ENCODE measurements at places on chromosomes 12 and 14.

- DNase-seq: no peak
These were observed 117.2 kb downstream of the TMX1 start for GRCh38 chr14:51357250-51357649.

GRCh38 chr14:22653012-22653621, 9.0 kb upstream of the OR6J1 start:
- peak; percentile 68 for DNase-seq

- peak; percentile 37 for DNase-seq
These were observed 78.7 kb downstream of the TXNDC16 start for GRCh38 chr14:52473557-52473956.

GRCh38 chr12:57456145-57456700, 1.1 kb downstream of the INHBE start:
- DNase-seq: peak; percentile 59

DNA sequence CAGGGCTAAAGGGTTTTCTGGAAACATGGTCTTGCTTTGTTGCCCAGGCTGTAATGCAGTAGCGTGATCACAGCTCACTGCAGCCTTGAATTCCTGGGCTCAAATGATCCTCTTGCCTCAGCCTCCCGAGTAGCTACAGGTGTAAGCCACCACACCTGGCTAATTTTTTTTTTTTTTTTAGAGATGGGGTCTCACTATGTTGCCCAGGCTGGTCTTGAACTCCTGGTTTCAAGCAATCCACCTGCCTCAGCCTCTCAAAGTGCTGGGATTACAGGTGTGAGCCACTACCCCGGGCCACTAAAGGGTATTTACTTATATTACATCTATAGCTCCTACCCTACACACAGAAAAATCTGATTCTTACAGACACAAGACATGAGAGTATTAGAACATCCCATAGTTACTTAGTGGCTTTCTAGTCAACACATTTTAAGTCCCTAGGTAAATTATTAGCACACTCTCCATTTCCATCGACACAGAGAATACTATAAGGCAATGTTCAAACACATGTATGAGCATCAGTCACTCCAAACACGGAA, 6.2 kb upstream of the DCAF11 start:
- no peak for DNase-seq

DNA sequence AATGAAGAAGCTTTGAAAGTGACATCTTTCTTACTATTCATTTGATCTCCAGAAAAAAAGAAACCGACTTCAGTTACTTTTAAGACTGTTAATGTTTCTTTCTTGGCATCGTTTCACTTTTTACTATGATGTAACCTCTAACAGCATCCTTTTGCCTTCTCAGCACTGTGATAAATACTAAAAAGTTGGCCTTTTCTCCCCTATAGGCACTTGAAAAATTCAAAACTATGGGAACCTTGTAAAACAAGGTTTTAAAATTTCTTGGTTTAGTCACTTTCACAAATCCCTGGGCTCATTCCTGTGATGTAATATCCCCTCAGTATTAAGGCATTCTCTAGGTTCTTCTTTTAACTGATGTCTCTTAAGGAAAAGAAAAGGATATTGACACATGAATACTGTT, 281.8 kb downstream of the EGLN3 start:
- DNase-seq: no peak

- DNase-seq: no peak
These were observed 89.4 kb upstream of the SYT10 start for GRCh38 chr12:33529031-33529430.

- DNase-seq: no peak
These were observed 267.9 kb downstream of the BCL11B start for GRCh38 chr14:99004112-99004511.

- no peak for DNase-seq
These were observed 14.1 kb downstream of the RAB35 start for GRCh38 chr12:120102189-120103043.

DNA sequence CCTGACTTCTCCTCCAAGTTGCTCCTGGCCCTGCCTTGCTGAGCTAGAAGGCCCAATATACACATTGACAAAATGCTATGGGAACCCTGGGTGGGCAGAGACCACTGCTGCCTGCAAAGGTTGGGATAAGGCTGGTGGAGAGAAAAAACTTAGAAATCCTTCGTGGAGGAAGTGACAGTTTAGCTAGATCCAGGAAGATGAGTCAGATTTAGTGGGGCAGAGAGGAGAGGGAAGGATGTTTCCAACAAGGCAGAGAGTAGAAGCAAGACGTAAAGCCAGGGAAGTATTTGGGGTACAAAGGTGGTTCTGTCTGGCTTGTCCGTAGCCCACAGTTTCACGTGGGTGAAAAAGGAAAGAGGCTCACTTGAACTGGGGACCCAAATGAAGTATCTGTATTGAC, 69.0 kb upstream of the CLMN start:
- no peak for DNase-seq

- no peak for DNase-seq
These were observed at the start of gene RDH16 for GRCh38 chr12:56957229-56958052. RDH16 (minus strand) TSS chr12:56957608; CDS start chr12:56957462, 146 bp downstream.
